ENCODE measurements at places on chromosomes 4 and X. TPM values are rescaled to one million over a fixed set of nuclear protein-coding genes. Genes with fewer than 3 reads are reported as not detected.

The EDA gene
- 0.96 TPM for total RNA-seq

The MSL3 gene
- total RNA-seq = 25.0 TPM

The GLRA2 gene
- total RNA-seq = not detected

The DUSP21 gene
- total RNA-seq = not detected

The OTUD6A gene
- not detected for total RNA-seq

The NOX1 gene
- total RNA-seq = not detected

The WNK3 gene
- 1.3 TPM for total RNA-seq

The CXCL6 gene
- 48.4 TPM for total RNA-seq

The CCDC110 gene
- total RNA-seq = 0.88 TPM

The CT45A1 gene
- not detected for total RNA-seq

The BMP2K gene
- 16.4 TPM for total RNA-seq
